Femur (tissue), 1 donor: ENCODE measurements at places on chromosomes 3 and 15.

DNA sequence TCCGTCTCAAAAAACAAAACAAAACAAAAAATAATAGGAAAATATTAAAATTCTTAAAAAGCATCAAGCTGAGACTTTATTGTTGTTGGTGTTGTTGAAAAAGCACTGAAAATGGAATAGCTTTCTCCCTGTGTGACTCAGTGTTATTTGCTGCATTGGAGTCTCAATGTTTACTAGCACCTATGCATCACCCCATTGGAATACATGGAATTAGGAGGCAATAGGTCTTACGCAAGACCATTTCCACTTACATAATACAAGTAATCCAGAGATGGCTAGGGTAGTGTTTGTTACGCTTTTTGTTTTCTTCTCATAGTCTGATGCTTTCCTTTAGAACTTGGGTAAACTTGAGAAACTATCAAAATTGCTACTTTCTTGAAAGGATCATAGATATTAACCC is 15.2 kb downstream of the GXYLT2 start:
- no peak for DNase-seq

DNA sequence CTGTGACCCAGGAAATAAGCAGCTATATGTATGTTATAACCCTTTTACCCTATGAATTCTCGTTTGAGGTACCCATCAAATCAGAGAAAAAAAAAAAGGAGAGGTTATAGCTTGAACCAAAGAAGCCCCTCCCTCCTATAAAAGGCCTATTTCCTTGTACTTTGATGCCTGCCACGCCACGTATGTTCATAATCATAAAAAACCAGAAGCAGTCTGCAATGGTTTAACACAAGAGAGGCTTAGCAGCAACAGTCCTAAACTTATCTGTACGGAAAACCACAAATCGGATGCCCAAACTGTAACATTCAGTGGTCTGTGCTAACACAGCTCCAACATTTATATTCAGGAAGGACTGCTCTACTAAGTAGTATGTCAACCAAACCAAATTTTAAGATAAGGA is 21.2 kb downstream of the CCR8 start:
- DNase-seq, result no peak

- no peak for DNase-seq
These were observed 73.3 kb downstream of the SLC24A1 start for GRCh38 chr15:65695081-65695480.

DNA sequence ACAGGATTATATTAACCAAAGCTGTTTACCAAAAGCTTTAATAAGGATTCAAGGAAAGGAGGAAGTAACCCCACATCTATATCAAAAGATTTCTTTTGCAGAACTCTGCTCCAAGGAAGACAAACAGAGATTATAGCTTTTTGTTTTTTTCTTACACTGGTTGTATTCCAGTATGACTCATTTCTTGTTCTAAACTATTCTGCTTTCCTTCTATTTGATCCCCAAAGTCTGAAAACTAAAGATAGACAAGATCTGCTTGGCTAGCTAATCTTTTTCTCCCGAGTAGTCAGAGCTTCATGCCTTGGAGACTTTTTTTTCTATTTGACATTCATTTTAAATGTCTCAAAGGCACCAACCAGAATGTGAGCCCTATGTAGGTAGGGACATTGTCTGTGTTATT is 36.8 kb upstream of the FRMD5 start:
- DNase-seq, result no peak

DNA sequence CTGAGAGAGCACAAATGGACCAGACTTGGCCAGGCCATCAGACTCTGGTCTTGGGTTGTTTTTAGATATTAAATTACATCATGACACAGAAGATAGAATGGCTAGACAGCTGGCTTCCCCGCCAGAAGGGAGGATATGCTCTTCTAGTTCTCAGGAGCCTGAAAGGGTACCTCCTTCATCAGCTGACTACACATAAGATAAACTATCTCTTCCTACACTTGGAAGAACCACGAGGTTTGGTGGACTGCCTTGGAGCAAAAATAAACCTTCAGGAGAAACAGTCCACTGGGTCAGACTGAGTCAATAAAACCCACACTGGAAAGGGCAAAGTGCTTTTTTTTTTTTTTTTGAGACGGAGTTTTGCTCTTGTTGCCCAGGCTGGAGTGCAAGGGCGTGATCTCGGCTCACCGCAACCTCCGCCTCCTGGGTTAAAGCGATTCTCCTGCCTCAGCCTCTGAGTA is 26.3 kb upstream of the DYNC1LI1 start:
- no peak for DNase-seq
